ENCODE measurements at places on chromosomes 3 and 15. TPM values are rescaled to one million over a fixed set of nuclear protein-coding genes. Genes with fewer than 3 reads are reported as not detected.
A peak's percentile ranks its signal among the peaks of the same experiment; 100 is the strongest.

DNA sequence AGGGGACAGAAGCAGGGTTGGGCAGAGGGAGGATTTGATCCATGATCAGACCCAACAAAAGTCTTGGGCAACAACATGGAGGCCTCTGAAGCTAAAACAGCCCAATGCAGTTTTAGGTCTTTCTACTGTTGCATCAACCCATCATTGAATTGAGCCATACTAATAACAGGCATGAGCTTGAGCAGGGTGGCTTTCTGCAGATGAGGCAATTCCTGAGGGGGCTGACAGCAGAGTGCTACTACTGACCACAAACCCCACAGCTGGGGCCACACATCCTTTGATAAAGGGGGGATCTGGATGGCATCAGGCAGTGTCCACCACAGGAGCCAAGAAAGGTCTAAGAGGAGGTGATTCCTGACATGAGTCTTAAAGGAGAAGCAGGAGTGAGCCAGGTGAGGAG, 517.0 kb upstream of the PPP2R3A start:
- ATAC-seq: no peak

DNA sequence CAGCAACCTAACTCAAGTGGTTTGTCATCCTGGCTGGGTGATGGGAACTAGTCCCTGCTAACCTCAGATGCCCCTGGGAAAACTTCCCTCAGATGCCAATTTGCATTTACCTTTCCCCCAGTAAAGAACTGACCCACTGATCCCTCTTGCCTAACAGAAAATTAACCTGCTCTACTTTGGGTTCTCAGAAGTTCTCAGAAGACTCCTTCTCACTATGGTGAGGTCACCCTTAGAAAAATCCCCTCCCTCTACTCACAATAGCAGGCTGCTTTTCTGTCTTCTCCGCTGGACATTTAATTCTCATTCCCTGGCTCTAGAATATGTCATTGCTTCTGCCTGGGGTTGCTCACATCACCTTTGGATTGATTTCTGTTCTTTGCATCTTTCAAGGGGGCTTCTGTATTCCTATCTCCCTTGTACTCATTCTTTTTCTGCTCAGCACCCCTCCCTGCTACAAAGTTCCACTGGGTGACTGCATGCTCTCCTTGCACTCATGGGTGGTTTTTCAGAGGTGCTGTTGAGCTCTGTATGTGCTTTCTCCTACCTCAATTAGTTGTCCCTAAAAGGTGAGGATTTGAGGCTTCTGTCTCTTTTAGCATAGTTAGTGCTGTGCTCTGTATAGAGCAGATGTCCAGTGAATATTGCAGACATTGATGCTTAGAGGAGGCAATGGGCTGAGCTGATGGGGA, 869 bp downstream of the PLA1A start:
- ATAC-seq: no peak

DNA sequence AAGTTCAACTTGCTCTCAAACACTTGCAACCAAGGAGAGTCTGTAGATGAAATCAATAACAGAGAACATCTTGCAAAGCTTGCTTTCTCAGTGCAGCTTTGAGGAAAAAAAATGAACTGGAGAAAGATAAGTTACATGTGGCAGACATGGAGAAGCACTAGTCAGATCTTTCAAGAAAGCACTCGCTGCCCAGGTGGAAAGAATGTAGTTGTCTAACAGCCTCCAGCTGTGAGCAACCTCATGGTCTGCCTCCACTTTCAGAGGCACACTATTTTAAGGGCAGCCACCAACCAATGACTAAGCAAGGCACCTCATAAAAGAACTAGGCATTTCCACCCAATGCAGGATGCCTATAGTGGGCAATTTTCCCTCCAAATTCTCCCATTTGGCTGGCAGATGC, 125.4 kb upstream of the CPNE4 start:
- no peak for ATAC-seq

- ATAC-seq: peak; percentile 65
These were observed 65.8 kb upstream of the GSK3B start for GRCh38 chr3:120160050-120160449.

DNA sequence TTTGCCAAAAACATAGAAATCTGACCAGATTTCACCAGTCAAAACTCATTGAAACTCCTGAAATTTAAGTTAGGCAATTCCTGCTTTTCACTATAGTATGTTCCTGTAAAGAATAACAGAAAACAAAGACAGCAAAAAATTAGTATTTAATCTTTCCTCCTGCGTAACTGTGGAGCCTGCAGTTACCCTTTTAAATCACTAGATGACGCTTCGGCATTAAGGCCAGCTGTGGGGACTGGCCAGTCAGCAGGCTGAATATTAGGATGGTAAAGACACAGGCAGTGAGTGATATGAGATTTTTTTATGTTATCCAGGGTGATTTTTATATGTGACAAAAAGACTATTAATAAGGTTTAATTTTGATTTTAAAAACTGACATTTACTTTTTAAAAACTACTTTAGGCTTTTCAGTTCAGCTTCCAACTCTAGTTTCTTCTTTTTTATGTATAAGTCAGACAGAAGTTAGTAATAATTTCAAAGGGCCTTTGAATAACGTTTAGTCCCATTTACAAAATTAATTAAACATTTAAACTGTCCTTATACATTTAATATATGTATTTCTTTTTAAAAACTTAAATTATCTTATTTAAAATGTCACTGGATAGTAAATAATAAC, 165.1 kb downstream of the PPM1L start:
- ATAC-seq: peak; percentile 76

The IL17RD gene
- total RNA-seq: 13.2 TPM

The KCNMB3 gene
- 2.5 TPM for total RNA-seq

The FANCD2OS gene
- total RNA-seq: not detected

- no peak for ATAC-seq
These were observed 56.1 kb upstream of the PRR23C start for GRCh38 chr3:139100821-139101220.

GRCh38 chr15:27481768-27482167, 510.8 kb downstream of the GABRG3 start:
- ATAC-seq: no peak

- ATAC-seq: no peak
These were observed 118.7 kb upstream of the ACP3 start for GRCh38 chr3:132198516-132198915.

DNA sequence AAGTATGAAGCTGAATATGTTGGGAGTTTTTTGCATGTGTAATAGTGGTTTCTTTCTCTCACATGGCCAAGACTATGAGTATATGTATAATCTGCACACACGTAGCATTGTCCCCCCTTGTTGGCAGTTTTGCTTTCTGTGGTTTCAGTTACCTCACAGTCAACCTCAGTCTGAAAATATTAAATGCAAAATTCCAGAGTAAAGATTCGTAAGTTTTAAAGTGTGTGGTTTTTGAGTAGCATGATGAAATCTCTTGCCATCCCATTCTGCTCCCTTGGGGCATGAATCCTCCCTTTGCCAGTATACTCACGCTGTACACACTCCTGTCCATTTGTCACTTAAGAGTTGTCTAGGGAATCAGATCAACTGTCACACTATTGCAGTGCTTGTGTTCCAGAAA, 742.0 kb upstream of the CCDC54 start:
- no peak for ATAC-seq

DNA sequence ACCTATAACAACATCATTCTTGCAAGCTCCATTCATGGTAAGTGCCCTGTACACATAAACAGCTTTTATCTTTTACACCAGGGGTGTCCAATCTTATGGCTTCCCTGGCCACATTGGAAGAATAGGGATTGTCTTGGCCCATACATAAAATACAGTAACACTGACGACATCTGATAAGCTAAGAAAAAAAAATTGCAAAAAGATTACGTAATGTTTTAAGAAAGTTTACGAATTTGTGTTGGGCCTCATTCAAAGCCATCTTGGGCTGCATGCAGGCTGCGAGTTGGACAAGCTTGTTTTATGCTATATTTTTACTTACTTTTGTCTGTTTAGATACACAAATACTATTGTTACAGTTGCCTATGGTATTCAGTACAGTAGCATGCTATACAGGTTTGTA, 31.6 kb downstream of the ZNF654 start:
- ATAC-seq: no peak

DNA sequence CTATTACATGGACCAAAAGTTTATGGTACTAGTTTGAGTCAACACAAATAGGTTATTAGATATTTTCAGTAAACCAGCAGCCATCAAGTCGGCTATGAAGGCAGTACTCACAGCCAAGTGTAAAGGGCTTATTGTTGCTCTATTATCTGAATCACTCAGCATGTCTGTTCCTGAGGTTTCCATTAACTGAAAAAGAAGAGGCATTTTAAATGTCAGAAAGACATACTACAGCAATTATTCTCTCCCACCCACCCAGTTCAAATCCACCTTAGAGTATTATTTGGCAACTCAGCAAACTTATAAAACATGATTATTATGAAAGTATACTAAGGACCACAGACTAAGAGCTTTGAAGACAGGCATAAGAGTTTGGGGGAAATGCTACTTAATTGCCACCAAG, 93.1 kb downstream of the BTD start:
- no peak for ATAC-seq

DNA sequence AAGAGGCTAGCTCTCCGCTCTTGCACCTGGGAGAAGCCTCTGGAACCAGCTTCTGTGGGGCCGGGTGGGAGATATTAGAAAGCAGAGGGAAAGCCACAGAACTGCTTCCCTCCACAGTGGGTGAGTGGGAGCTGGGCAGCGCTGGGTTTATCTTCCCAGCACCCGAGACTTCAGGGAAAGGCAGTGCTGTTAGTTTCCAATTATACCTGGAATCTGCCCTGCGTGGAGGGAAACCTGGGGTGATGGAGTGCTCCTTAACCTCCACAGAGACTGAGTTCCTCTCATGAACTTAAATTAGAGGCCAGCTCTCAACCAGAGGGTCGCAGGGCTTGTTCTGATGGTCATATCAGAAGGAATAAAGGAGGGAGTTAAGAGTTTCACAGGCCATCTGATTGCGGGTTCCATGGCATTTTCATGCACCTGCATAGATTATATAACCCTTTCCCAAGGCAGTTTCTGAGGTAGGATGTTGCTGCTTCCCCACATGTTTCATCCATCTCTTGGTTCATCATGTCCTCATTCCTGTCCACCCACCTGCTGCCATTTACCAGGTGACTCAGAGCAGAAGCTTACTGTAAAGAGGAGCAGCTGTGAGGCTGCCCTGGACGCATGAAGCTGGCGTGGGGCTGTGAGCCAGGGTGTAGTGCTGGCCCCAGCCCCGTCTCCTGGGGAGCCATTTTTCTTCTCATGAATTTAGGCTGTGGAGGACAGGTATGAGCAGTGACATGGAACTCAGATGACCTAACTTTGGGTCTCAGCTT, 42.5 kb downstream of the CA12 start:
- ATAC-seq: no peak

GRCh38 chr3:169475978-169476698, 187.4 kb downstream of the MECOM start:
- ATAC-seq: peak; percentile 75

GRCh38 chr3:70501561-70501960, 189.1 kb upstream of the MDFIC2 start:
- ATAC-seq: no peak

The KLHDC8B gene
- 65.7 TPM for total RNA-seq

DNA sequence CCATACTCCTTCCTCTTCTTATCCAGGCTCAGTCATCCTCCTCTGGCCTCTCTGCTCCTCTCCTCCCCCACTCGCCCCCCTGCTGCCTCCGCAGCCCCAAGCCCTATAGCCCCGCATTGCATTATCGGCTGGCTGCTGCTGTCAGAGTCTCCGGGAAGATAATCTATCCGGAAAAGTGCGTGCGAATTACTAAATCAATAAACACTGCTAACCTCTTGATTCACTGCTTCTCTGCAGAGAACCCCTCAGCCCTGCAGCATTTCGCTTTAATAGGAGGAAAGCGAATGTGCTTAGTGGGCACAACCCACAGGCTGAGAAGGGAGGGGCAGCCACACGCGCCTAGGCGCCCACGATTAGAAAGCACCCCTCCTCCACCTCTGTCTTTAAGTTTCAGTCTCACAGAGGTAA, 167.6 kb downstream of the ABHD5 start:
- ATAC-seq: peak; percentile 94

DNA sequence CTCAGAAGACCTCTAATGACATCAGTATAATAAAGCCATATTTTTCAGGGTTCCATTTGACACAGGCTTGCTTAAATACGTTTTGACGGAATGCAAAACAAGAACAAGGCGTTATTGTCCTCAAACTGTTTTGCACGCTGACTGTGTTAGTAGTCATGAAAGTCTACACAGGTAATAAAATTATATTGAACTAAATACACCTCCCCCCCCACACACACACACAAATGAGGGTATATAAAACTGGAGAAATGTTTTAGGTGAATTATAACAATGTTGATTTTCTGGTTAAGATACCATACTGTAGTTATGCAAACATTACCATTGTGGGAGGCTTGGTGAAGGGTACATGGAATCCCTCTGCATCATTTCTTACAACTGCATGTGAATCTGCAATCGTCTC, 257.1 kb upstream of the ARRDC4 start:
- no peak for ATAC-seq

DNA sequence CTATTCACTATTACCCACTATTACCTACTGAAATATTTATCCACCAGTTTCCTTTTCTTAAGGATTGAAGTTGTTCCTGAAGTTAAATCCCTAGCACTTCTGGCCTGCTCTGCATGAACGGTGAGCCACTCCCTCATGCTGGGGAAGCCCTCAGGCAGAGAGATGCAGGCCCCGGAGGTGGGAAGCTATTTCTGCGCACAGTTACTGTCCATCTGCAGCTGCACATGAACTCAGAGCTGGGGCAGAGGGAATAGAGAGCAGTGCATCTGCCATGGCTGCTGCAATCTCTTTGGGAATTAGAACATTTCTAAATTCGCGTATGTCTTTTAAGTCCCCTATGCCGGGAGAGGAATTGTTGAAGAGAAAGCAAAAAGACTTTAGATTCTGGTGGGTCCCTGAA, 6.3 kb upstream of the GALNT15 start:
- no peak for ATAC-seq

The CX3CR1 gene
- total RNA-seq: 0.40 TPM

The LSMEM2 gene
- total RNA-seq: 0.54 TPM

- ATAC-seq: no peak
These were observed 450.4 kb upstream of the NR2F2 start for GRCh38 chr15:95880031-95880570.

DNA sequence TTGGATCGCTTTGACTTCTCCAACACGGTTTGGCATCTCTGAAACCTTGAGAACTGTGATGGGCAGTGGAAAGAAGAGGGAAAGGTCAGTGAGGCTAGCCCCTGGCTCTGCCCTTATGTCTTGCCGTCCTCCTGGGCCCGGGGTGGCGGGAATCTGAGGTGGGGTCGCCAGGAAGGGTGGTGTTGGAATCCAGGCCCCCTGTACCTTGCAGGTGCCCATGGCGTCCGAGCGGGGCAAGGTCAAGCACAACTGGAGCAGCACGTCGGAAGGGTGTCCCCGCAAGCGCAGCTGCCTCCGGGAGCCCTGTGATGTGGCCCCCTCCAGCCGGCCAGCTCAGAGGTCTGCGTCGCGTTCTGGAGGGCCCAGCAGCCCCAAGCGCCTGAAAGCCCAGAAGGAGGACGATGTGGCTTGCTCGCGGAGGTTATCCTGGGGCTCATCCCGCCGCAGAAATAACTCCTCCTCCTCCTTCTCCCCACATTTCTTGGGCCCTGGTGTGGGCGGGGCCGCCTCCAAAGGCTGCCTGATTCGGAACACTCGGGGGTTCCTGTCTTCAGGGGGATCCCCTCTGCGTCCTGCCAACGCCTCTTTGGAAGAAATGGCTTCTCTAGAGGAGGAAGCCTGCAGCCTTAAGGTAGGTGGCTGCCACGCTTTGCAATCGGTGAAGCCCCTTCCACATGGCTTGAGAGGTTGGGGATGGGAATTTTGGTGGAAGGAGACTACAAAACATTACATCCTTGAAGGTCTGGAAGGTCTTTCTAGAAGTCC, 907 bp downstream of the TATDN2 start:
- ATAC-seq: peak; percentile 5

GRCh38 chr15:100339999-100340398, 1.8 kb downstream of the ADAMTS17 start:
- no peak for ATAC-seq
